ENCODE measurements at places on chromosomes 5 and 9.

- DNase-seq, result no peak
Measured at GRCh38 chr9:126438741-126439401, 112.2 kb downstream of the MVB12B start.

DNA sequence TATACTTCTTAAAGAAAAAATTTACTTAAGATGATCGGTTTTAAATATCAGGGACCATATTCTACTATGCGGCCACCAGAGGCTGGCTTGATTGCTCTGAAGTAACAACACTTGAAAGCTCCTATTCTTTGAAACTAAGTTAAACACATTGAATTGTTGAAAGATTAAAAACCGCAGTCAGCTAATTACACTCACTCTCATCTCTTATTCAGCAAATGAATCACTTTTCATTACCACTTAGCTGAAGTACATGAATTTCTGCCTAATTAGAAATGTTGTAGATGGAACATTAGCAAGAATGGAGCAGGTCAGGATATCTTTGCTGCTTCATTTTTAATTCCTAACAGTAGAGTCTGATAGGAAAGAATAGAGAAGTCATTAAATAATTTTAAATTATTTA lies 42.3 kb downstream of the LSM11 start:
- no peak for DNase-seq

DNA sequence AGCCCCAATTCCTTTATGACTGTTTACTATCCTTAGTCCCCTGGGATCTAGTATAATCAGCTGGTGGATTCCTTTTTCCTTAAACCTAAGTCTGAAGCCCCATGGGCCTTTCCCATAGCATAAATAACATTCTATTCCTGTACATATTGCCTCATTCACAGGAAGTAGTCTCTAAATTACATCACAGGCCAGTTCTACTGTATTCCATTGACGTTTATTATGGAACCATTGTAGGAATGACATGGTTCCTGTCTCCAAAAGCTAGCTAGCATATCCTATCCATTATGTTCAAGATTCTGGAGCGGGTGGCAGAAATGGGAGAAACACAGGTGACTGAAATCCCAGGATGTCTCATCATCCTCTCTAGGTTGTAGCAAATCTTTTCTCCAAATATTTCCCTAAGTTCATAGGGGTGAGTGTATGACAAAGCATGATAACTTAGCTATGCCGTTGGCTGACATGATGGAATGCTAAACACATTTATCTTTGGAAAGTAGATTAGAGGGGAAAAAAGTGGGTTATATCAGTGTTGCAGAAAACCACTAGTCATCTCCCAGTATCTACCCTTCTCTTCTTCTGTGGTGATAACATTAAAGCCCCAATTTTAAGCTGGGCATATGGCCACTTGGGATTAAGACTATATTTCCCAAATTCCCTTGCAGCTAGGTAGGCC lies 140.1 kb downstream of the FGF1 start:
- no peak for DNase-seq

GRCh38 chr5:89080467-89081116 lies 197.6 kb upstream of the MEF2C start:
- no peak for DNase-seq

GRCh38 chr9:70160686-70161600 lies 97.8 kb upstream of the SMC5 start:
- DNase-seq, result no peak

- DNase-seq, result no peak
Measured at GRCh38 chr5:5139336-5139776, 774 bp upstream of the ADAMTS16 start.

DNA sequence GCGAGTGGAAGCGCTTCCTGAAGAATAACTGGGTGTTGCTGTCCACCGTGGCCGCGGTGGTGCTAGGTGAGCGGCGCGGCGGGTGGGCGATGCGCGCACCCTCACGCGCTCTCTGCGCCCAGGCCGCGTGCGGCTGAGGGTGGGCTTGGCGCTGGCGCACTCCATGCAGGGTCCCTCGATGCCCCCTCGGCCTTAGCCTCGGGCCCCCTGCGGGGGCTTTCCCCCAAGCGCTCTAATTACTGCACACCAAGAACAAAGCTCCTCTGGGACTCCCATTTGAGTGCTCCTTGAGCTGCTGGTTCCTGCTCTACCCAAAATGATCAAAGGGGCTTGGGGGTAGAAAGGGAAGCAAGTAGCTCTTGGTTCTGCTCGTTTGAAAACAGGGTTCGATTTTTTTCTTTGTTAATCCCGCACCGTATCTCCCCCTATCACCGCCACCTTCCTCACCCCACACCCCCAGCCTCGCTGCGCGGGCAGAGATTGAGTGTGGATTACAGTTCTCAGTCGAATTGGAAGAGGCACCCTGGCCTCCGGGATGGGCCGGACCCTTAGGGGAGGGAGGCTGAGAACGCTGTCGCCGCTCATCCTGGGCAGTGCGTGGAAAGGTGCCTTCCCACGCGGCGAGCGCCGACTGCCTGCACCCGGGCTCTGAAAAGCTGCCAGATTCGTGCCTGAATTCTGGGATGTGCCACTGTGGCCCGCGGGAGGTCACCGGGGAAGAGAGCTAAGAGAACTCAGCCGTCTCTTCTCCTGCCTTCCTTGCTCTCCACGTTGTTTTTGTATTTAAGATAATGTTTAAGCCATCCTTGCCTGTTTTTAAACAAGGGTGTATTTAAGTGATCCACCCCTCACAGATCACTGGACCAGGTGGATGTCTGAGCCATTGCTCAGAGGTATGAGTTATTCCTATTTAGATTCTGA lies 697 bp downstream of the SLC1A1 start:
- no peak for DNase-seq

GRCh38 chr5:146208916-146209522 lies 5.6 kb downstream of the RBM27 start:
- no peak for DNase-seq

- no peak for DNase-seq
Measured at GRCh38 chr9:129557192-129558036, 63.5 kb downstream of the C9orf50 start.

DNA sequence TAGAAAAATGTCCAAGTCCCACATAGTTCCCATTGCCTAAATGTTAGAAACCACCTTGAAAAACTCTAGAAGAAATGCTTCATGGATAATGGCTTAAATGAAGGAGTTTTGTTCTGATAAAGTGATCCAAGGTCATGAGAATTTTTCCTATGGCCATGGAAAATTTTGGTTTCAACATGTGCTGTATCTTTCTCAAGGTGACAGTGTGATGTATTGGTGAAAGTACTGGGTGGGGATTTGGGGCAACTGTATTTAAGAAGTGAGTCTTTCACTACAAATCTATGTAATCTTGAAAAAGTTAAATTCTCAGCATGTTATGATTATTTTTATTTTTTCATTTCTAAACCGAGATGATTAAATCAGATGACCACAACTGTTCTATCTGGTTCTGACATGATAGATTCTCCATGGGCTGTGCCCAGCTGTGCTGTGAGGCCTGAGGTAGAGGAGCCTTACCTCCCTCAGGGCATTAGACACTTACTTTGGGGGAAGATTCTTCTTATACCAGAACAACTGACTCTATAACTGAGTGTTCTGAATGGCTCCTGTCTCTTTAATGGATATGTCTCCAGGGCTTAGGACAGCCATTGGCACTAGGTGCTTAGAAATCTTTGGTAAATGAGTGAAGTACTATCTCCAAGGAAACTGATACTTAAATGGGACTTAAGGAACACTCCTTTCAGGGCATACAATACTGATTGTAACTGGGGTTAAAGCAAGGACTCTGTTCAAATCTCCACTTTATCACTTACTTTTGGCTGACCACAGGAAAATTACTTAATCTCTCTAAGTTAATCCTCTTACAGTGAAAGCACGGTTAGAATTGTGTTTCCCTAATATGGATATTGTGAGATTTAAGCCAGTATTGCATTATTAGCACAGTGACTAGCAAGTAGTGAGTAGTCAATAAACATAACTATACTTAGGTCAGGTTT lies 397.4 kb upstream of the MEF2C start:
- no peak for DNase-seq

DNA sequence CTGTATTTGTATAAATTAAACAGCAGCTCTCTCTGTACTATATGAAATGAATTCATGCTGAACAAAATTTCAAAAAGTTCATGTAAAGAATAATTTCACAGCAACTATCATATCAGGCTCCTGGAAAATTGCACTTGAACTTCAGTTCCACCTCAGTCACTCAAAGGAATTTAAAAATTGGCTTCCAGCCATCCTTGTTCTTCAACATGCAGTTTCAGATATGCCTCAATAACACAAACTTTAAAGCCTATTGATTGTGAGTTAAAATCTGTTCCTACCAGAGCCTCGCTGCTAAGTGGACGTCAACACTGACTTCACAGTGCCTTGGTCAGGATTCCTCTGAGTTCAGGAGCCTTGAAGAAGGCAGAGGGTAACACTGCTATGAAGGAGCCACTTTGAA lies 418.7 kb upstream of the WWC1 start:
- no peak for DNase-seq

GRCh38 chr5:105840800-105841199 lies 1829.9 kb downstream of the EFNA5 start:
- no peak for DNase-seq

- peak; percentile 55 for DNase-seq
Measured at GRCh38 chr9:7081065-7081600, 323.4 kb downstream of the KDM4C start.

DNA sequence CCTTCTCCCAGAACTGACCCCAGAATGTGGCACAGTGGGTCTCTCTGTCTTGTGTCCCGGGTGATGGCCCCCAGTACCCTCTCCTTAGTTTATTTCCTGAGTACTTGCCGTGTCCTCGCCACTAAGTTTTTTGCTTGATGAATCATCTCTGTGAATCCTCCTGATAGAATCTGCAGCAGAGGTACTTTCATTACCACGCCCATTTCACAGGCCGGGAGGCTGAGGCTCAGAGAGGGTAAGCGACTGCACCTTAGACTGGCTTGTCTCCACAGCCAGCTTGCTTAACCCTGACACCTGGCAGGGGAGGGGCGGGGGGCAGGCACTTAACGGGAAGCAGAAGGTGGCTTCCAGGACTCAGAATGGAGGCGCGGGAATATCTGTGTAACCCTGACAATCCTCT lies 7.9 kb upstream of the IER5L start:
- DNase-seq, result no peak

GRCh38 chr9:123761905-123762605 lies 167.9 kb downstream of the DENND1A start:
- DNase-seq, result no peak

DNA sequence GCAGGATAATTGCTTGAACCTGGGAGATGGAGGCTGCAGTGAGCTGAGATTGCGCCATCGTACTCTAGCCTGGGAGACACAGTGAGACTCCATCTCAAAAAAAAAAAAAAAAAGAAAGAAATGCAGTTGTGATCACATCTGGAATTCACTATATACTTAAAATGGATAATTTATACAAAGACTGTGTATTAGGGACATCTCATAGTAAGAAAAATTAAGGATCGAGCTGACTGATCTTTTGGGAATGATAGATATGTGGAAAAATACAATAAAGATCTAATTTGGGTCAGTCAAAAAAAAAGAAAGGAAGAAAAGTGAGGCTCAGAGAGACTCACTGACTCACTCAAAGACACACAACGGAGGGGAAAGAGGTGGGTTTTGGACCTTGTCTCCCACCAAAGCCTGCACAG lies 73.2 kb upstream of the STXBP1 start:
- no peak for DNase-seq

GRCh38 chr5:141811287-141812155 lies 66.7 kb downstream of the PCDH1 start:
- DNase-seq, result no peak

- DNase-seq, result no peak
Measured at GRCh38 chr9:105441616-105442160, 6.1 kb upstream of the FSD1L start.

DNA sequence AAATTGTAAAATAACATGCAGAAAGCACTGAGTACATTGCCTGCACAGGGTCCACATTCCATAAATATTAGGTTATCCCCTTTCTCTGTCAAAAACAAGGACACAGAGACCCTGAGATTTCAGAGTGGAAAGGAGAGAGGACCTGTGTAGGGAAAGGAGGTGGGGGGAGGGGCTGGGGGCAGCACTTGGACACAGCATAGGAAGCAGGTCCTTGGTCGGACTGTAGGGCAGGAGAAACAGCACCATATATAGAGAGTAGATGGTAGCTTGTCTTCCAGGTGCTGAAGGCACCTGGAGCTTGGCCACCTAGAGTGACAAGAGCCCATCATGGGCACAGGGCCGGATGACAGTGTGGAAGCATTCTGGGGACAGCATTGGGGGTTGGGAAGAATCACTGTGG lies 2.4 kb downstream of the TPM2 start:
- no peak for DNase-seq

DNA sequence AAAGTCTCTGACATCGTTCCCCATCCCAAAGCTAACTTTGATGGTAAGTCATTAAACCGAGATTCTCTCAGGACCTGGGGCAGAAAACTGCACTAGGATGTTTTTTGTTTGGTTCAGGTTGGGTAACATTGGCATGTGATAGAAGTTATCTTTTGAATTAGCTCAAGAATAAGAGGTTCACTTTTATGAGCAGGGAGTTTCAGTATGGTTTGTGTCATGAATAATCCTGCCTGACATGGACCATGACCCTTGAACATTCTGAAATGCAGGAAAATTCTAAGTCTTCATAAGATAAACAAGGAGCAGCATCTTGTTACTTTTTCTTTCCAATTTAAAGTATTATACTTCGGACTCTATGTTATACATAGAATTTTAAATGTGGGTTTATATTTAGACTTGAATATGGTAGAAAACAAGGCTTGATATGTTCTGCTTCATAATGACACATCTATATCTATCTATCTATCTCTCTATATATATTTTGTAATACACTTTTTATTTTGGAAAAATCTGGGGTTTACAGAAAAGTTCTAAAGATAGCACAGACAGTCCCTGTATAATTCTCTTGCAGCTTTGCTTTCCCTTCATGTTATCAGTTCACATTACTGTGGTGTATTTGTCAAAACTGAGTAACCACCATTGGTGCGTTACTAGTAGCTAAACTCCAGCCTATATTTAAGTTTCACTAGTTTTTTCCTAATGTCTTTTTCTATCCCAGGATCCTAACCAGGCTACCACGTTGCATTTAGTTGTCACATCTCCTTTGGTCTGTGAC lies 102.7 kb upstream of the TAF11L2 start:
- DNase-seq, result no peak

GRCh38 chr5:111530298-111530740 lies 18.0 kb upstream of the STARD4 start:
- peak; percentile 92 for DNase-seq

DNA sequence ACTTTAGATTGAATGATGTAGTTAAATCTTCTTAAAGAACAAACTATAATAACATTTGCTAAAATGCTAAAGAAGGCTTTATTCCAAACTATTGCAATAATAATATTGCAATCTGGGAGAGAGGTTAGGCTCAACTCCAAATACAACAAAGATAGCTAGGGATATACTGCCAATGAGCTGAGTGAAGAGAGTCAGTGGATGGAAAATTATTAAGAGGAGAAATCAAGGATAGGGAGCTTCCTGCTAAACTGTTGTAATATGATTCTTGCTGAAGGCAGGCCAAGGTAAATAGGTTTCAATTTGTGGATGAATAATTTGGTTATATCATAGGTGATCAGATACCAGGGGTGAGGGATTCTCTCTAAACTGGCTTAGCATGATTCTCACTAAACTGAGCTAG lies 1651.5 kb downstream of the EFNA5 start:
- no peak for DNase-seq

GRCh38 chr9:92414566-92414965 lies 9.7 kb downstream of the OMD start:
- DNase-seq, result peak; percentile 21
